Kidney (tissue), 22 donors: ENCODE measurements at places on chromosomes 4 and X. TPM values are rescaled to one million over a fixed set of nuclear protein-coding genes. Genes with fewer than 3 reads are reported as not detected.

- DNase-seq, result no peak
- no peaks in the 10 kb centered on the region for H3K27me3 ChIP-seq
- no peak overlapping the region for H3K4me3 ChIP-seq
These were observed 5.9 kb upstream of the PLAC1 start for GRCh38 chrX:134664202-134664601.

The NPFFR2 gene
- not detected for total RNA-seq

- no peaks in the 10 kb centered on the region for H3K27me3 ChIP-seq
- H3K4me3 ChIP-seq, result no peak overlapping the region
- H3K4me1 ChIP-seq, result no peaks in the 10 kb centered on the region
- H3K27ac ChIP-seq, result no peak overlapping the region
- DNase-seq, result no peak
- H3K36me3 ChIP-seq, result no peaks in the 10 kb centered on the region
These were observed 620.0 kb downstream of the ADGRL3 start for GRCh38 chr4:61820136-61820535.

DNA sequence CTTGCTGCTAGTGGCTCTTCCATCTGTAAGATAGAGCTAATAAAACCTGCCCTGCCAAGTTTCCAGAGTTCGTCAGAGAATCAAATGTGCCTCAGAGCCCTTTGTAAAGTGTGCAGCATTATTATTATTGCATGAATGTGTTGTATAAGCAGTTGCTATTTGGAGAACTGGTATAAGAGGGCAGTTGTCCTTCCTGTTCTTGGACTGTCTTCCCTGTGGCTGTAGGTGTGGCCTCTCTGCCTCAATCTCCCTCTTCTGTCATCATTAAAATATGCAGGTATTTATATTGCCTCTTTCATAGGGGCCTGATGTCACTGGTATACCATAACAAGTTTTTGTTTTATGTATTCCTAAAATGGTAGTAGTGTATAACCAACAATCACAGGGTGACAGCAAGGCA is 3.8 kb downstream of the MTM1 start:
- no peaks in the 10 kb centered on the region for H3K27me3 ChIP-seq
- no peak overlapping the region for H3K27ac ChIP-seq
- no peak overlapping the region for H3K4me3 ChIP-seq
- H3K36me3 ChIP-seq, result no peaks in the 10 kb centered on the region

The CFI gene
- 248 TPM for total RNA-seq

DNA sequence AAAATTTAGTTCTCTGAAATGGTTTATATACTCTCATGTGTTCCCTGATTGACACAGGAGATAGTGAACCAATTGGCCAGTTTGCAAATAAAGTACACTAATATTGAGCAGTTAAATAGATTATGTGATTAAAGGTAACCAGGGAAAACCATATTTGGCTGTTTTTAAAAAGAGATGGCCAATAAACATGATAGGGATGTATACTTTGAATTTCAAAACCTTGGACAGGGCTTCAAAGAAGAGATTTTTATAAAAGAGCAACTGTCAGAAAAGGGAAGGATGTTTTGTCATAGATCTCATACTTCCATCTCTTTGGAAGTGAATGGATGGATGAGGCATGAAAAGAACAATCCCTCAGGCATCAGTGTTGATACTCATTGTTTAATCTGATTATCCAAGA is 825.3 kb downstream of the STIM2 start:
- no peak for DNase-seq
- no peak overlapping the region for H3K4me3 ChIP-seq
- no peaks in the 10 kb centered on the region for H3K36me3 ChIP-seq
- H3K4me1 ChIP-seq, result no peaks in the 10 kb centered on the region
- no peak overlapping the region for H3K27ac ChIP-seq

The MAGEE2 gene
- total RNA-seq, result not detected

- H3K36me3 ChIP-seq, result no peaks in the 10 kb centered on the region
- no peak overlapping the region for H3K27ac ChIP-seq
- no peak for DNase-seq
- no peak overlapping the region for H3K4me3 ChIP-seq
- peaks cover 8% of the 10 kb centered on the region for H3K27me3 ChIP-seq
These were observed 22.0 kb upstream of the ADRA2C start for GRCh38 chr4:3744232-3744631.

The SH3D19 gene
- 36.8 TPM for total RNA-seq

- no peaks in the 10 kb centered on the region for H3K4me1 ChIP-seq
- no peak overlapping the region for H3K4me3 ChIP-seq
- no peaks in the 10 kb centered on the region for H3K36me3 ChIP-seq
- H3K27ac ChIP-seq, result no peak overlapping the region
- H3K27me3 ChIP-seq, result no peaks in the 10 kb centered on the region
- DNase-seq, result no peak
These were observed 263.6 kb downstream of the HS3ST1 start for GRCh38 chr4:11165052-11165451.

DNA sequence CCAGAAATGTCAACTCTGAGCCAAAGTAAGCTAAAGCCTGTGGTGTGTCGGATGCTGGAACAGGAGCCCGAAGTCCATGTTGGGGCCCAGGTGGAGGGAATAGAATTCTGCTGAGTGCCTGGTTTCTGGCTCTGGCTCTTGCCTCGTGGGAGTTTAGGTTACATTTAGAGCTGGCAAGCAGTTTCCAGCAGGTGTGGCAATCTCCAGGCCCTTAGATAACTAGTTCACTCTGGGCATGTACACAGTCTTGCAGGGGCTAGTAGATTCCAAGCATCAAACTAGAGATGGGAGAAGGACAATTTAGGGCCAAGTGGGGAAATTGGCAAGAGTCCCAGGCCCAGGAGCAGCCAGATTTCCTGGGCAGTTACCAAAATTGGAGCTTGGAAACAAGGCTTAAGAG is 56.3 kb upstream of the STOX2 start:
- no peak overlapping the region for H3K4me3 ChIP-seq
- H3K36me3 ChIP-seq, result no peaks in the 10 kb centered on the region
- DNase-seq, result no peak
- H3K27me3 ChIP-seq, result no peaks in the 10 kb centered on the region

The ADH7 gene
- not detected for total RNA-seq

GRCh38 chr4:38157592-38157991 is 197.4 kb downstream of the PTTG2 start:
- H3K4me3 ChIP-seq, result no peak overlapping the region
- no peaks in the 10 kb centered on the region for H3K36me3 ChIP-seq
- DNase-seq, result no peak
- peaks cover 10% of the 10 kb centered on the region for H3K4me1 ChIP-seq
- no peak overlapping the region for H3K27ac ChIP-seq

DNA sequence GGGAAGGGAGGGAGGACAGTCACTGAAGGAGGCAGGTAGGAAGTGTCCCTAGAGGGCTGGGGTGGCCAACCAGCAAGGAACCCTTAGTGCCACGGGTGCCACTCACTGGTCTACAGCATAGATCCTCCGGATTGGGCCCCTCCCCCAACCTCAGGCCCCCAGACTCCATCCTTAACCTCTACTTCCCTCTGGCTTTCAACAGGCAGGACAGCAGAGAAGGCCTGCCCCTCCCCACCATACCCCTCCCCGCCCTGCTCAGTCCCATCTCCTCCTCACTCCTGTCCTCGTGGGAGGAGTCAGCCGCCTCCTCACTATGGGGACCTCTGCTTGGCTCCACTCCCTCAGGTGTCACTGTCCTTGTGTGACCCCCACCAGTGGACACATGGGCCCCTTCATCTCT is 77.7 kb upstream of the PSAPL1 start:
- no peaks in the 10 kb centered on the region for H3K36me3 ChIP-seq
- no peaks in the 10 kb centered on the region for H3K4me1 ChIP-seq
- no peak overlapping the region for H3K27ac ChIP-seq
- H3K4me3 ChIP-seq, result no peak overlapping the region
- no peaks in the 10 kb centered on the region for H3K27me3 ChIP-seq

DNA sequence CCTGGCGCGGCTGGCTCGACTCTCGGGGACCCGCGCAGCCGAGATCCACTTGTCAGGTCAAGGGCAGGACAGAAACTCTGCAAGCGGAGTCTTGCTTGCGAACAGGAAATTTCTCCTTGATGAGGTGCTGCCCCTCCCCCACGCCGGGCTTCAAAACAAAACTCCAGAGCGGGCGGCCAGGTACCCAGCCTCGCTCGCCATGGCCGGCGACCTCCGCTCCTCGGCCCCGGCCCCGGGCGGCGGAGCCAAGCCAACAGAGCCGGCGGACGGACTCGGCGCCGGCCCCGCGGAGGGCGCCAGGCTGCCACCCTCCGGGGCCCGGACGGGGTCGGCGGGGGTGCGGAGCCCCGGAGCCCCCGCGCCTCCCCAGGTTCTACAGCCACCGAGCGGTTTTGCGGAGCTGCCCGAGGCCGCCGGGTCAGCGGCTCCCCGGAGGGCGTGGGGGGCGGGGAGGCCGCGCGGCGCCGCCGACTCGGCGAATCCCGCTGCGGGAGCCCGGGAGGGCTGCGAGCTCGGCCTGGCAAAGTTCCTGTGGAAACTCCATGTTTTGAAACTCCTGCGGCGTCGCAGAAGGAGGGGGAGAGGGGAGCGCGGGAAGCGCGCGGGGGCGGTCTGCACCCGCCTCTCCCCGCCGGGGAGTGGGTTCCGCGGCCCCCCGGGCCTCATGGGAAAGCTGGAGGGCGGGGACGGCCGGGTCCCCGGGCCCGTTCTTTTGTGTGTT is 11.7 kb upstream of the BCOR start:
- peak; percentile 61 for DNase-seq
- peak overlapping the region; percentile 80 for H3K27ac ChIP-seq
- H3K36me3 ChIP-seq, result no peaks in the 10 kb centered on the region
- H3K4me1 ChIP-seq, result peaks cover 5% of the 10 kb centered on the region

- DNase-seq, result no peak
- H3K36me3 ChIP-seq, result no peaks in the 10 kb centered on the region
- H3K27ac ChIP-seq, result no peak overlapping the region
- H3K27me3 ChIP-seq, result no peaks in the 10 kb centered on the region
- no peaks in the 10 kb centered on the region for H3K4me1 ChIP-seq
- no peak overlapping the region for H3K4me3 ChIP-seq
These were observed 460.3 kb downstream of the ZIC3 start for GRCh38 chrX:138026211-138026610.

- DNase-seq, result no peak
- H3K4me3 ChIP-seq, result no peak overlapping the region
These were observed 16.5 kb downstream of the TBC1D14 start for GRCh38 chr4:6926081-6926480.

The APBB2 gene
- total RNA-seq, result 65.6 TPM

DNA sequence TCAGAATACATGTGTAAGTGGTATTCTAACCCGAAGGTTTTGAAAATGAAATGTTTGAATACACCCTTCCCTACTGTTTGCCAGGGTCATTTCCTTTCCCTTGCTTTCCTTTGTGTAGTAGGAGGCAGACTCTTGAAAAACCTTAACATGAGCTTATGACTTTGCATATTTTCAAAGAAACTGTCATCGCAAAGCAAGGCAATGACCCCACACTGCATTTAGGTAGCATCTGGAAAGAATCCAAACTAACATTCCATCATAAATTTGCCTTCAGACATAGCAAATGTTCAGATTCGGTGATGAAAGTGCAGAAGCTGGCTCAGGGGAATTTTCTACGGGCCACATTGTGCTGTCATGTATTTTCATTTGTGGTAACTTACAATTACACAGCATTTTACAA is 32.3 kb downstream of the SH2D1A start:
- H3K4me3 ChIP-seq, result no peak overlapping the region
- H3K27me3 ChIP-seq, result no peaks in the 10 kb centered on the region
- no peaks in the 10 kb centered on the region for H3K4me1 ChIP-seq
- H3K36me3 ChIP-seq, result no peaks in the 10 kb centered on the region
- no peak overlapping the region for H3K27ac ChIP-seq

GRCh38 chr4:130147641-130148040 is 1051.7 kb downstream of the C4orf33 start:
- no peak for DNase-seq
- no peaks in the 10 kb centered on the region for H3K4me1 ChIP-seq
- no peaks in the 10 kb centered on the region for H3K27me3 ChIP-seq
- H3K27ac ChIP-seq, result no peak overlapping the region
- no peak overlapping the region for H3K4me3 ChIP-seq
